ENCODE measurements at places on chromosomes 16 and 17. TPM values are rescaled to one million over a fixed set of nuclear protein-coding genes. Genes with fewer than 3 reads are reported as not detected.

GRCh38 chr17:39349246-39349645 is 52.2 kb downstream of the FBXL20 start:
- no peak for DNase-seq

DNA sequence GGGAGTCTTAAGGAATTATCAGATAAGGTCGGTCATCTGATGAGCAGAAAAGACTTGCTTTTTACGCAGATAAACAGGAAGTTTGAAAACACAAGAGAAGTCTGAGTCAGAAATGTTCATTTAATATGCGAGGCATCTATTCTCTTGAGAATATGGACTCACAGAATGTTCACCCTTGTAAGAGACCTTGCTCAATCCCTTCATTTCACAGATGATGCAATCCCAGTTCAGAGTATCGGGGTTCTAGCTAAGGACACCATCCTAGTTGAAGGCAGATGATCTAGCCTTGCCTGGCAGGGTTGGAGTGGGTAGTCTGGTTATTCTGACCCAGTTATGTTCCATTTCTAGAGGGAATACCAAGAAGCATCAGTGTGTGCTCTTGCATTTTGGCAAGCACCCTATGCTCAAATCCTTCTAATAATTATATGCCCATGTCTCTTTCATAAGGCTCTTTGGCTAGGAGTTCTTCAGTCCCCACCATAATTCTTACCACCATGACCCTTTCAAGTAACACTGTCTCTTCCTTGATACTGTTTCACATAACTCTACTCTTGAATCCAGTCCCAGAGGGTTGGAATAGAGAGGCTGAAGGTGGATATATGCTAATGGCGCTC is 42.5 kb downstream of the YPEL2 start:
- no peak for DNase-seq

- peak; percentile 93 for DNase-seq
Measured at GRCh38 chr17:77734371-77735080, 224.0 kb upstream of the TNRC6C start.

The TSPAN10 gene
- 2.5 TPM for total RNA-seq

- no peak for DNase-seq
Measured at GRCh38 chr17:79732254-79732653, 1.5 kb downstream of the ENPP7 start.

The TBC1D26 gene
- total RNA-seq = 0.47 TPM

DNA sequence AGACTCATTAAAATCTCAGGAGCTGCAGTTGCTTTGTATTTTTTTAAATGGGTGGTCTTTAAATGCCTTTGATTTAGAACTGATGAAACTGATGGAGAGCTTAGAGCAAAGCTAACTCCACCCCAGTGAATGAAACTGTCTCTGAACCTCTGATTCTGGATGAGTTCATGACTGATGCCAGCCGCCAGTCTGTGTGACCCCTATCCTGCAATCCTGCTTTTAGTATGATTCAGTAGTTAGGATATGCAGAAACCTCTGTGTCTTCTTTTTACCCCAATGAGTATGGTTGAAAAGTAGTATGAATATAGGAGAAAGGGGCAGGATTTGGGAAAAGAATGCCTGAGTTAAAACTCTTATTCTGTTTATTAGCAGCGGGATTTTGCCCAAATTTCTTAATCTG is 12.3 kb upstream of the SALL1 start:
- no peak for DNase-seq

GRCh38 chr16:27242868-27243590 is 25.5 kb downstream of the NSMCE1 start:
- no peak for DNase-seq

DNA sequence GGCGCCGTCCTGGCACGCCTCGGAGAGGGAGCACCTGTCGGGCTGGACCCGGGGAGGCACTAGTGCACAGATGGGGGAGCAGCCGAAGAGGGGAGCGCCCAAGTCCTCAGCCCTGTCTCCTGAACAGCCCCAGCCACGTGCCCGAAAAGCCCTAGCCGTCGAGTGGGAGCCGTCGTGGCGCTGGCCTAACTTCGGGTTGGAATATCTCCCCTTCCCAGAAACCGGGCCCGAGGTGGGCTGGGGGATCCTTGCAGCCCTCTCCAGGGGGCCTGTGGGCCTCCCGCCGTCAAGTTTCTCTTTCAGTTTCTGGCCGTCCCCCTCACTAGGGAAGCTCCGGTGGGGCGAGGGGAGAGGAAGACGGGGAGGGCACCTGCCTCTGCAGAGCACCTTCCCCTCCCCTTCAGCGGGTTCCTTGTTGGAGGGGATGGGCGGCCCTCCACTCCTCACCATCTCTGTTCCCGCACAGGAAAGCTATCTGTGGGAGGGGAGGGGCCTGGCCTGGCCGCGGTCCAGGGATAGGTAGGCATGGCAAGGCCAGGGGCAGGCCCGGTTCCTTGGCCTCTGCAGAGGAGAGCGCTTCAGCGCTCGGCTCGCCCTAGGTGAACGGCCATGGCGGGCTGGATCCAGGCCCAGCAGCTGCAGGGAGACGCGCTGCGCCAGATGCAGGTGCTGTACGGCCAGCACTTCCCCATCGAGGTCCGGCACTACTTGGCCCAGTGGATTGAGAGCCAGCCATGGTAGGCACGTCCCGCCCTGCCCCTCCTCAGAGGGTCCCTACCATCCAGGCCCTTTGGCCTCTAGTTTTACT is 709 bp downstream of the STAT5A start:
- DNase-seq = no peak

The SHPK gene
- total RNA-seq = 22.8 TPM

The KRT16 gene
- total RNA-seq = 0.73 TPM

GRCh38 chr16:86432691-86433090 is 77.6 kb upstream of the FOXF1 start:
- DNase-seq = peak; percentile 60

The COASY gene
- 77.0 TPM for total RNA-seq

GRCh38 chr16:80996688-80997138 is 10.0 kb downstream of the CMC2 start:
- no peak for DNase-seq

DNA sequence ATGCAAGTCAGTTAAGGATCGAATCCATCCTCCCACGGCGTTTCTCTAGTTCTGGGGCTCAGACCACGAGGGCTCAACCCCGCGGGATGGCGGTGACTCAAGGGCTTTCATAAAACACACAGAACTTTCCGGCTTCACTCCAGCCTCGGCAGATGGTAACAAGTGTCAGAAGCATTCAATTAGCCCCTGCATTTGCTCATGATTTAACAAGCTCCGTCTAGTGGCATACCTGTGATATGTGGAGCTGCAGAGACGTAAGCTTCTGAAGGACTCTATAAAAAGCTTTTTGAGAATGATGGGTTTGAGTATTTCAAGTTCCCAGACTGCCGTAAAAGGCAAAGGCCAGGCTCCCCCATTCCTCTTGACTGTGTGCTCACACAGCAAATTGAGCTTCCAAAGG is 91.3 kb upstream of the SEC14L1 start:
- DNase-seq = no peak

DNA sequence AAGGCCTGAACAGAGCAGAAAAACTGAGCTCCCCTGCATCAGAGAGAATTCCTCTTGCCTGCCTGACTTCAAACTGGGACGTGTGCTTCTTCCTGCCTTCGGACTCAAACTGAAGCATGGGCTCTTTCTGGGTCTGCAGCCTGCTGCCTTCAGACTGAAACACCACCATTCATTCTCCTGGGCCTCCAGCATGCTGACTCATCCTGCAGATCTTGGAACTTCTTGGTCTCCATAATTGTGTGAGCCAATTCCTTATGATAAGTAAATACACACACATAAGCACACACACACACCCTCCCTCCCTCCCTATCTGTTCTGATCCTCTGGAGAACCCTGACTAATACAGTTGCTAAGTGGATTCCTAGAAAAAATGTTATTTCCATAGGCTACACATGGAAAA is 874.3 kb upstream of the EEF2KMT start:
- DNase-seq = no peak

GRCh38 chr16:46583036-46583435 is 38.1 kb downstream of the SHCBP1 start:
- no peak for DNase-seq

The NPIPB6 gene
- 7.2 TPM for total RNA-seq

DNA sequence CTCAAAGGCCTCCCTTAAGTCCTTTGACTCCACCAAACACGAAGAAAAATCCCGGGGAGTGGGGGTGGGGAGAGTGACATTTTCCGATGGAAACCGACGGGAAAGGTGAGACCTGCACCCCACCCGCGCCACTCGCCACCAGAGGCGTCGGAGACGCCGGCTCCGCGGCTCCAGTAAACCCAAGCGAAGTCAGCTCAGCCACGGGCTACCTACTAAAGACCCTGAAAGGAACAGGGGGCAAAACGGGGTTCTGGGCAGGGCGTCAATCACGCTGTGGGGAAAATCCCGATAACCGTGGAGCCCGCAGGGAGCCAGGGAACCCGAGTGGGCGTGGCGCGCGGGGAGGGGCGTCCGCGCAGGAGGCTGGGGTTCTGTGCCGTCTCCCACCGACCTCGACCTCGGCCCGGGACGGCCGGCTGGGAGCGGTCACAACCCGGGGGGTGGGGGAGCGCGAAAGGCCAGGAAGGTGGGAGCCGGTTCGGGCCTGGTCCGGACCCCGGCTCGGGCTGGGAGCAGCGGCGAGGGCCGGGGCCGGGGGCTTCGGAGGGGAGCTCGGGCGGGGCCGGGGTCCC is 565 bp downstream of the WDR45B start:
- DNase-seq = peak; percentile 63

DNA sequence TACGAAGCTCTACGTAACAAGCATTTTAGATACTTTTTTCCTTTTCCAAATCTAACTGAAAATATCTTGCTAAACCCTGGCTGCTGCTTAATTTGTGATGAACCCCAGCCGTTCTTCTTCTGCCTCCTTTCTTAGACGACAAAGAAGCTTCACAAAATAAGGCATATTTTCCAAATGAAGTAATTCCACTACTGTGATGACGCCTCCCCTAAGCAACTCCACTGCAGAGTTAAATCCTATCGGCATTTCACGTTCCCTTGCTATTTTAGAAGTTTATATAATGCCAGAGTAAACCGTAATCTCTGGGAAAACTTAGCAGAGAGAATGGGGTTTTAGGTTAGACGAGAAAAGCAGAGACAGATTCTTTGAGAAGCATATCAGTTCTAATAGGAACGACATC is 683.1 kb upstream of the SALL1 start:
- no peak for DNase-seq

DNA sequence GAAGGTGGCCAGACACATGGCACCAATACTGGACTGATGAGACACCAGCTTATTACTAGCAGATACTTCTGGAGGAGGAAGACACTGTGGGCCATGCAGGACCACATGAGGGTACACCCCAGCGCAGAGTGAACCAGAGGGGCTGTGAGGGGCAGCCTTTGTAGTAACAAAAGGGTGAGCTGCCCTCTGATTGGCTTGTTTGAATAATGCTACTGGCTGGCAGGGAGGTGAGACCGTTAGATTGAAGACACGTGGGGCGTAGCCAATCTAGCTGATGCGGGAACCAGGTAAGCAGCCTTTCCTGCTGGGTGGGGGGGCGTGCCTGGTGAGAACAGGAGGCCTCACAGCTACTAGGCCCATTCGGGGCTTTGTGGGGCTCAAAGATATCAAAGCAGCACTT is 102.8 kb upstream of the SEC14L1 start:
- no peak for DNase-seq

DNA sequence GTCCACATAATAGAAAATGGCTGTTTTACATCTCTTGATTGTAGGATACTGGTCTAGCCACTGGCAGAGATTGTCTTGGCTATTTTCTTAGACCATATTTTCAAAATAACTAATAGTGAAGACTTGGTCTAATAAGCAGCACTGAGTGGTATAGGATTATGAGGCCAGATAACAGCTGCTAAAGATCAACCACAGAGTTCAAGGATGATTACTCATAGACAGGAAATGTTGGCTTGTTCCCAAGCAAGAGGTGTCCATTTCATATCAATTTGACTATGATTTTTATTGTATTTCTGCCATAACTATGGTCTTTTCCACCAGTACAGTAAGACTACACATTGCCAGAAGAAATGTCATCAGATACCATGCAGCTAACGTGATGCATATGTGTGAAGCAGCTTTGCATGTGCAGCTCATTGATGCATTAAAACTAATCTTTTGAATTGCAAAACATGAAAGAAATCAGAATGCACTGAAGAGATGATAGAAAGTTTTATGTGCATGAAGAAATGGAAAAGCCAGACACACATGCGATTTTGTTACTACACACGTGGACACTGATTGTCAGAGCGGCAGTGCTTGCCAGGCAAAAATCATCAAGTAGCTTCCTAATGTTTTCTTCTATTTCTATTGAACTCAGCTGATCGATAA is 693.3 kb downstream of the CDH11 start:
- no peak for DNase-seq

The PRAC1 gene
- total RNA-seq = not detected

- no peak for DNase-seq
Measured at GRCh38 chr16:88907768-88908167, 41.3 kb upstream of the PABPN1L start.

DNA sequence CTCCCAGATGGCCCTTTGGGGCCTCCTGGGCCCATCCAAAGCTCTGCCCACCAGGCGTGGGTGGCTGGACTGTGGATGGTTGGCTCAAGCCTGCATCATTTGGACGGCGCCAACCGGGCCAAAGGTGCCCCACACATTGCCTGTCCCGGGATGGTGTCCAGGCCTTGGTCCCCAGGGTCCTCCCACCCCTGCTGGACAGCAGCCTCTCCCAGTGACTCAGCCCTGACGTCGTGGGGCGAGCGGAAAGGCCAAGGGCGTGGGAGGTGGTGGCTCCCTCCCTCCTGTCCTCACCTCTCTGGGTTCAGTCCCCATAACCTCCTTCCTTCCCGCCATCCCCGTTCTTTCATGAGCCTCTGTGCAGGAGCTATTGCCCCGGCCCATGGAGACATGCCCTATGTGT is 42.1 kb upstream of the DLX4 start:
- no peak for DNase-seq

The CA10 gene
- not detected for total RNA-seq

The CCL8 gene
- not detected for total RNA-seq

DNA sequence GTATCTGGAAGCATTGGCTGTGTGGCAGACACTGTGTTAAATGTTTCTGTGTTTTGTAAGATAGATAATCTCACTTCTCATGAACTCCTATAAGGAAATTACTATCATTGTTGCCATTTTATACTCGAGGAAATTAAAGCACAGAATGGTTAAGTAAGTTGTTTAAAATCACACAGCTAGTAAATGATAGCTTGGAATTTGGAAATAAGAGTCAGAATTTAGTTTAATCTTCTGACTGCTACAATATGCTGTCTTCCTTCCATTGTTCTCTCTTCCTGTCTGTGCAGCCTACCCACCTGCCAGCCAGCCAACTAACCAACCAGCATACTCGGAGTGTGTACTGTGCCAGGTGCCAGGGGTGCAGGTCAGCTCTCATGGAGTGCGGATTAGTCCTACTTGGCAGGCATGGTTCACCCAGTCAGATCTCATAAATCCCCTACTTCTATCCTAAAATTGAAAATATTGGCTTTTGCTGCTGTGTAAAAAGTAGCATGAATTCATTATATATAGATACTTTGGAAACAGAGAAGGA is 79.9 kb upstream of the LGALS9 start:
- no peak for DNase-seq

The CACNG3 gene
- not detected for total RNA-seq

Data from ureter (tissue), 1 donor.